Hypothalamus (tissue), 51 donors: ENCODE measurements at places on chromosomes 7 and 10.

DNA sequence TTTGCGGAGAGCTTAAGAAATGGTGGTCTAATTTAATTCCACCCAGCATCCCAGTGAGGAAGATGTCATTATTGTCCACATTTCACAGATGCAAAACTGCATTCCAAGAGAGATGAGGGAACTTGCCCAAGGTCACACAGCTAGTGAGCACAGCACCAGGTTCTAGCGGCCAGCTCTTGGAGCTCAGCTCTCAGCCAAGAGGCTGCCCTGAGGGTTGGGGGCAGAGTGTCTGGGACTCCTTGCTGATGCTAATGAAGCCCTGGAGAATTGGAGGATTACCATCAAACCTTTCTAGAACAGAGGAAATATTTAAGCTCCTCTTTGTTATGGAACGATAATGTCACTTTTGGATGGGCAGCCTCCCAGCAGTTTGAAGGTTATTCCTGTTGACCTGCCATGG lies 48.0 kb downstream of the PLPP4 start:
- no peak for DNase-seq

DNA sequence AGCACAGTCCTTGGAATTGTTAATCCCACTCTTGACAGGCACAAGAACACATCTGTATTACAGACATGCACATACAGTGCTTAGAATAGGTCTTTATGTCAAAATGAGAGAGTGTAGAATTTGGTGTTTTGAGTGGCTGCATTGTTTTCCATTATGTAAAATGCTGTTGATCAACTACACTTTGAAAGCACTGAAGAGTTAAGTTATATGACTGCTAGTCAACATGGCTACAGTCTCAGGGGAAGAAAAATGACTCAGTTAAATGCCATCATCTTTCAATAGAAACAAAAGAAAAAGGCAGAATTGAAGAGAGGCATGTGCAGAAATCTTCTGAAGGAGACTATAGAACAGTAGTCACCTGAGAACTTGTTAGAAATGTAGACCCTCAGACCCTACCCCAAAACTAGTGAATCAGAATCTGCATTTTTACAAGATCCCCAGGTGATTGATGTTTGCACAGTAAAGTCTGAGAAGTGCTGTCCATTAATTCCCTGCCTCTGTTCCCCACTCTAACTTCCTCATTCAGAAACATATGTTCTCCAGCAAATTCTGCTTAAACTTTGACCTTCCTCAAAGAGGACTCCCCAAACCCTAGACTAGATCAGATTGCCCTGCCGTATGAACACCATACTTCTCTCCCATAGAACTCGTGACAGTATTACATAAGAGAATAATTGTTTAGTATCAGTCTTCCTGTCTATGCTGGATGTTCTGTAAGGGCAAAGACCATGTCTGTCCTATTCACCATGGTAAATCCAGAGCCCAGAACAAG lies 16.0 kb downstream of the SND1 start:
- DNase-seq = no peak

DNA sequence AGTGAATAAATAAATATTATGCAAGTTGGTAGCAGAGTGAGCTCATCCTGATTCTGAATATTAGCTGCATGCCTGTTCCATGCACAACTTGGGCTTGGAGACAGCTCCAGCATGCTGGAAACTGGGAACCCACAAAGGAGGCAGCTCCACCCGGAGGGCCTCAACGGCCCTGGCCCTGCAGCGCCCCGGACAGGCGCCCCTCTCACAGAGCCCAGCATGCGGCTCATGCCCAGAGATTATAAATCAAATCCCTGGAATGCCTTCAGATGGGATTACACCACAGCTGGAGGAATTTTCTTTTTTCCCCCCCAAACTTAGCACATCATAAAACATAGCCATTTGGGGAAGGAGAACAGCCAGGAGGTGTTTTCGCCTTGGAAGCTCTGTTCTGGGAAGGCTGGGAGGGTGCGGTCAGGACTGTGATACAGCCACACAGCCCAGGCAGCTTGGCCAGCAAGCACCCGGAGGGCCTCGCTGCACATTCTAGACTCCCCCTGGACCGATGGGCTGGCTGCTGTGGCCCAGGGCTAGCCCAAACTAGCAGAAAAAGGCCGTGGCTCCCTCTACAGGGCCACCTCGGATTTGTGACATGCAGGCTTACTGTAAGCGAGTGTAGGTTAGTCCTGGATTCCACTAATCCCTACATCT lies 102.4 kb downstream of the PTPN20 start:
- DNase-seq = no peak

GRCh38 chr7:40916813-40917212 lies 782.0 kb downstream of the SUGCT start:
- DNase-seq = no peak

DNA sequence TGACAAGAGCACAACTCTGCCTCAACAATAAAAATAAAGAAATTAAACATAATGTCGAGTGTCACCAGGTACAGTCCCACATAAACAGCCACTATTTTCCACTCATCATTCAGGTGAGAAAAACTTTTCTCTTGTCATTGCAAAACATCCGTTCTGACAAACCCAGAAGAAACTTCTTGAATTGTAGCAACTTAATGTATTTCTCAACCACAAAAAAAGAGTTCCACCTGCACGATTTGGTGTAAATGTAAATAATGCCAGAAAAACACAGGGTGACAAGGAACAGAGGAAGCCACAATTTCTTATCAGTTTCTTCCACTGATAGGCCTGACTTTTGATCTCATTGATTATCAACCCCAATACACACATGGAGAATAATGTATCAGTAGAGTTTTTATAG lies 26.8 kb upstream of the INSIG1 start:
- DNase-seq = no peak

GRCh38 chr7:149620961-149621360 lies 123.4 kb upstream of the ZNF746 start:
- no peak for DNase-seq

DNA sequence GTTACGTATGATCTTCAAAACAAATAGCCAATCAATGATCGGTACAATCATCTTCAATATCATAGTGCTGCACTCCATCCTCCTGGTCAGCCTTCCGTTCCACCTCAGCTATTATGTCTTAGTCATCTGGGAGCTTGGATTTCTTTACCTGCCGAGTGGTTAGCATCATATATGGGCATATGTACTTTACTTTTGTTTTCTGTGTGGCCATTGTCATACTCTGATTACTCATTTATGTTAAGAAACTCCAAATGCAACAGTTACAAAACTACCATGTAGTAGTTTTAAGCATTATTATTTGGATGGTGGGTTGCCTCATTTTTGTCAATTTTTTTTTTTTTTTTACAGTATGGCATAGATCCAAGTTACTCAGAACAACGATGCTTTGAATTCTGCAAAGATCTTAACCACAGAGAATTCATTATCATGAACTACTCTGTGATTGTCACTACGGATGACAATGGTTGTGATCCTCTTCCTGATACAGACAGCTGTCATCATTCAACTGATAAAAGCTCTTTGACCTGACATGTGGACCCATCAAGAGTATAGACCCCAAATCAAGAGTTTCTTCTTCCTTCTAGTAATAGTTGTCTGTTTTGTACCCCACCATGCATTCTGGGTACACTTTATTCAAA lies 52.1 kb upstream of the NME8 start:
- DNase-seq = no peak

DNA sequence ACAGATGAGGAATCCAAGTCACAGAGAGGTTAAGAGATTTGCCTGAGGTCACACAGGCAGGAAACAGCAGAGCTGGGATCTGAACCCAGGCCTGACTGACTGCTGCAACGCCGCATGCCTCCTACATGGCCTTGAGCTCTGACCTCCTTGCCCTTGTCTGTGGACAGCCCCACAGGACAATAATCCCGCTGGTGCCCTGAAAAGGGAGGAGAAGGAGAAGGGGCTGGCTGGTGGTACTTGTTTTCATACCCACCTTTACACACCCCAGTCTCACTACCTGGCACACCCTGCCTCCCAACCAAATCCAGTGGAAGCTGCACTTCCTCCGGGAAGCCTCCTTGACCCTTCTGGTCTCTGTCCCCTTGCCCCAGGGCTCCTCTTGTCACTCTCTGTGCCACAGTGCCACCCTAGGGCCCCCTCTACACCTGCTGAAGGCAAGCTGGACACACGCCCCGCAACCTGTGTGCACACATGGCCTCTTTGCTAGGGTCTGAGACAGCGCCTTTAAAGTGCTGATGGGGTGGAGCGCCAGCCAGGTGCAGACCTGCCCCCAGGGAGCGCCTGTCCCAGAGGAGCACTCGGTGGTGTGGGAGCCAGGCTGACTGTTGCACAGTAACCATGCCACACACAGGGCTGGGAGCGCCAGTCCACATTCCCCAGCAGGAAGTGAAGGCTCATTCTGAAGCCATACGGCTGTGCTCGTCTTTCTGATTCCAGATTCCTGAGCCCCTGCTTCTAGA lies 38.6 kb downstream of the ZCCHC24 start:
- DNase-seq = no peak

- no peak for DNase-seq
These were observed 14.8 kb upstream of the GSAP start for GRCh38 chr7:77430927-77431326.

DNA sequence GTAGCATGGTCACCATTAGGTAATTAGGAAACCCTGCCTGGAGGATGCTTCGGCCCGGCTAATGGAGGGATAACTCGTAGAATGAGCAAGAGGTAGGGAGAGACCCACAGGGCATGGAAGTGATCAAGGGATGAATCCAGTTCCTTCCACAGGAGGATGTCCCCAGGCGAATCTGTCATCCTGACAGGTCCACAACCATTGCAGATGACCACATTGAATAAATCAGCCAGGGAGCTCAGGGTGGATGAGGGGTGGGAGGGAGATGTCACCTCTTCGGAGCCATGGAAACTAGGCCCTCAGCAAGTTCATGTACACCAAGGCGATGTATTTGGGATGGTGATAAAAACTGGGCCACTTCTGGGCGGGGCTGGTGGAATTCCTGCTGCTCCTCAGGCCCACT lies 28.5 kb downstream of the SH3PXD2A start:
- DNase-seq = no peak

- DNase-seq = no peak
These were observed 81.8 kb upstream of the SFMBT2 start for GRCh38 chr10:7492660-7493046.

- DNase-seq = no peak
These were observed 25.5 kb downstream of the PHF14 start for GRCh38 chr7:10998996-10999757.

- DNase-seq = no peak
These were observed 68.6 kb upstream of the SEM1 start for GRCh38 chr7:96778263-96778662.

DNA sequence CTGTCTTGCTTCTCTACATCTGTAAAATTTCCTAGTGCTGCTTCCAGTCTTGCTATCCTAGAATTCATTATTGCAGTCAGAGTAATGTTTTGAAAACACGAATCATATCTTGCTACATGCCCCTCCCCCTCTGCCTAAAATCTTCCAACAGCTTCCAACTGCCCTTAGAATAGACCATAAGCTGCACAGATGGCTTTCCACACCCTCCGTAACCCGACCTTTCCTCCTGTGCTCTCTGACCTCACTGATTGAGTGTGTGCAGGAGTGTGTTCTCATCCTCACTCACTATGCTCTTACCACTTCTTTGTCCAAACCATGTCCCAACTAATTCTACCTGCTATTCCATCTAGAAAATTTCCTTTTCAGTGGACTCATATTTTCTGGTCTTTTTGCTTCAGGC lies 121.2 kb upstream of the ANKRD1 start:
- DNase-seq = no peak

GRCh38 chr10:22229802-22230157 lies 12.0 kb upstream of the EBLN1 start:
- no peak for DNase-seq

GRCh38 chr10:90930971-90931871 lies 10.3 kb upstream of the ANKRD1 start:
- no peak for DNase-seq

- no peak for DNase-seq
These were observed 18.7 kb downstream of the NEURL1 start for GRCh38 chr10:103512166-103512565.

DNA sequence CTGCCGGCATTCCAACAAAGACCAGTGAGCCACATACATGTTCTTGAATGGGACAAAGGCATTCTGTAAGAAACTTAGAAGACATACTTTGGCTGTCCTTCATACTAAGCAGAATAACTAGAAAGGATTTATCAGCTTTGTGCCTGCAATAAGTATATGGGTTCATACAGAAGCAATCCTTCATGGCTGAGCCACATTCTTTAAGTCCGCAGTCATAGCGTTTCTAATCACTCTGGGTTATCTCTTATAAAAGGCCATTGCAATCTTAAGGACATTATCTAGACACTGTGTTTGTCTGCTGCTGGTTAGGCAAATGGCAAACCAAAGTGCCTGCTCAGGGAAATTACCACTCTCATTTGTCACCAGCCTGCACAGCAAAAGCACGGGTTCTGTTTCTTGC lies 488.4 kb downstream of the ACTR3B start:
- DNase-seq = no peak

DNA sequence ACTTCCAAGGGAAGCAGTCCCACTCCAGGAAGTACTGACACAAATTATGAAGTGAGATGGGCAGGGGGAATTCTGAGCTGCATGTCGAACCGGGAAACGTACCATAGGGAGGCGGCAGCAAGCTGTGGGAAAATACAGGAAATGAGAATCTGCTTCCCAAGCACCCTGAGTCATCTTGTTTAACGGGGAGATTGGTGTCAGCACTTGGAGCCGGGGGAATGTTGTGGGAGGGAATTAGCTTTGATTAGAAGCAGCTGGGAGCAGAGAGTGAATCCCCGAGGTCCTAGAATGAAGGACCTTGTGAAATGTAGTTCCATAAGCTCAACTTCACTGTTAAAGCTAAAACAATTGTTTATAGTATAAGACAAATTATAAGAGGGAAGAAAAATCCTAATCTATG lies 141.4 kb upstream of the PRKCQ start:
- DNase-seq = no peak

DNA sequence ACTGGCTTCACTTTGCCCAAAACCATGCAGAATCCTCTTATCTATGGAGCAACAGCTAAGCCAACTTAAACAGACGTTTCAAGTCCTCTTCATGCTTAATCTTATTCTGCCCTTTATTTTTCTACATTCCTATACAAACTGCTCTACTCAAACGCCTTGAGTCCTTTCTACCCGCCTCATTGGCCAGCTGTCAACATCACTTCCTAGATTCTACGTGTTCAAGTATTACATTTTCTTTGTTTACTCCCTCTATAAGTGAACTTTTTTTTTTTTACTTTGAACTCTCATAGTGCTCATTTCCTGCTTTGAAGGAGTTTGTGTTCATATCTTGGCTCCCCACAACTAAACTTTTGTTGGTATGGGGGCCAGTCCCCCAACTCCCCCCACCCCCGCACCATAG lies 28.9 kb upstream of the SLC26A5 start:
- DNase-seq = no peak

DNA sequence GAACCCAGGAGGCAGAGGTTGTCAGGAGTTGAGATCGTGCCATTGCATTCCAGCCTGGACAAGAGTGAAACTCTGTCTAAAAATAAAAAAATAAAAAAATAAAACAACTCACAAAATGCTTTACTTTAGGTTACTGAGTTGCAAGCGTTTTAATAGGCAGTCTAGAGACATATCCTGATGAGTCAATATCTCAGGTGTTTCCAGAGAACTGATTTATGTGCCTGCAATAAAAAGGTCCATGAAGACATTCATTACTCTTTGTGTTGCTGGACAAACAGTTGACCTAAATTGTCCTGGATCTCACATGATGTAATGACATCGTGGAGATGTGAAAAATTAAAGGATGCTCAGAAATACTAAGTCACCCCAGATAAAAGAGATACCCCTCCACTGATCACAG lies 31.5 kb downstream of the CDNF start:
- DNase-seq = no peak
